ENCODE measurements at places on chromosomes 16 and 17.

DNA sequence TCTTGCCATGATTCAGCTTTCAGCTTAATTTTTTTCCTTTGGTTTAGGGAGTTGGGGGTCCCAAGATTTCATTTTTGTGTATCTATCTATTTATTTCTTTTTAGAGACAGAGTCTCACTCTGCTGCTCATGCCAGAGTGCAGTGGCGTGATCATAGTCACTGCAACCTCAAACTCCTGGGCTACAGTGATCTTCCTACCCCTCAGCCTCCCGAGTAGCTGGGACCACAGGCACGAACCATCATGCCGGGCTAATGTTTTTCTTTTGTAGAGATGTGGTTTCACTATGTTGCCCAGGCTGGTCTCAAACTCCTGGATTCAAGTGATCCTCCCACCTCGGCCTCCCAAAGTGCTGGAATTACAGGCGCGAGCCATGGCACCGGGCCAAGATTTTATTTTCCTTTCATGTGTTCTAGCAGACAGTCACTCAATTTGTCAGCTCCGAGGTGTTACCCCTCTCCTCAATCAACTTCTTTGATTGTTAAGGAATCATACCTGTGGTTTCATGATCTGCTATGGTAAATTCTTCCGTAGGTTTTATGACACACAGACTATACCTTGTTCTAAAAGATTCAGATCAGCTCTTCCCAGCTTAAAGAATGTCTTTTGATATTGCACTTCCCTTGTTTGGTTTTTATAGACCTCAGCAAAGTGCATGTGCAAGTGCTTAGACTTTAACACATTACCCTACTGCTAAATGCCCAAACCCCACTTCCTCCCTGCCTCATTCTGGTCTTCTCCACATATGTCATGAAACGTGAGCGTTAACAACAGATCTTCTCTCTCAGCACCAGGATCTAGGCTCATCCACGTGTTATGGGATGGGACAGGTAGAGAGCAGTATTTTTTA is 13.0 kb downstream of the UNC45B start:
- no peak for DNase-seq

DNA sequence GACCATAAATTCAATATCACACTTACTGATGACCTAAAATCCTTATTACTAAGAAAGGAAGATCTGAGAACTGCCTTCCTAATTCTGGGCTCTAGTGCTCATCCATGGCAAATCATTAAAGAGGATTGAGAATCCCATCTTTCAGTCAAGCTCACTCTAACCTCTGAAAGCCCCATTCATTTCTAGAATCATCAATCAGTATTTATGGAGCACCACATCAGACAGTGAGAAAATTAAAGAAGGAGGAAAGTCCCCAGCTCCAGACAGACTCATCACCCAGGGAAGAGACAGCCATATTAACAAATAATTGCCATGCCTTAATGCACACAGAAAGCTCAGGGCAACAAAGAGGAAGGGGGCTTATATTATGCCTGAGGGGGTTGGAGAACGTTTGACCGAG is 256.1 kb upstream of the SOX9 start:
- DNase-seq: no peak

- no peak for DNase-seq
Observed at GRCh38 chr17:39757931-39758873, 20.5 kb downstream of the GRB7 start.

- no peak for DNase-seq
Observed at GRCh38 chr16:78925083-78925767, 675.3 kb downstream of the MAF start.

- DNase-seq: no peak
Observed at GRCh38 chr17:49524473-49525359, 29.6 kb downstream of the NGFR start.

DNA sequence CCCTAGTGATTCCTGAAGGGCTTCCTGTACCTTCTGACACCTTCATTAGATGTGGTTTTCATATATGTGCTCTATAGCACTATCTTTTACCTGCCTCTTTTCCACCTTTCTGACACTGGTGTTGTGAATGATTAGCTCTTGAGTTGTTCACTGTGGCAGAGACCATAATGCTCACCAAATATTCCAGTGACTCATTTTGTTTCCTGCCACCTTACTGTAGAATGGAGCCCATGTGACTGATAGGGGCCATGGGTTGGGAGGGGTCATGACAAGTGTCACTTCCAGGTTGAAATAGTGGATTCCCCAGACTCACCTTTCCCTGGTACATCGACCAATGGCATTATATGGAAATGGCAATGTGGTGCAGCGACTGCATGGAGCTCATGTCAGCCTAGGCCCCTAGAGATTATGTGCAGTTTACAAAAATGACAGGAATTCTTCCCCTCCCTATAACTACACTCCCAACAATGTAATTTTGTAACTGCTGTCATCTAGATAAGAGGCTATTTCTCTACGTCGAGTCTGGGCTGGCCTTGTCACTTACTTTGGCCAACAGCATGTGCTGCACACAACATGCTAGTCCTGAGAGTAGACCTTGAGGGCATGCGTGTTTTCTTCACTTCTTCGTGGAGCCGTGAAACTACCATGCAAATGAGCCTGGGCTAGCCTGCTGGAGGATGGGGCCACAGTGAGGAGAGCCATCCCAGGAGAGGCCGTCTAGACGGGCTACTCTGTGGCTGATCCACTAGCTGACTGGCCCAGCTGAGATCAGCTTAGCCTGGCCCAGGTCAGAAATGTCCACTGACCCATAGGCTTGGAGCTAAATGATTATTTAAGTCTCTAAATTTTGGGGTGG is 409.5 kb downstream of the CA10 start:
- DNase-seq: no peak

DNA sequence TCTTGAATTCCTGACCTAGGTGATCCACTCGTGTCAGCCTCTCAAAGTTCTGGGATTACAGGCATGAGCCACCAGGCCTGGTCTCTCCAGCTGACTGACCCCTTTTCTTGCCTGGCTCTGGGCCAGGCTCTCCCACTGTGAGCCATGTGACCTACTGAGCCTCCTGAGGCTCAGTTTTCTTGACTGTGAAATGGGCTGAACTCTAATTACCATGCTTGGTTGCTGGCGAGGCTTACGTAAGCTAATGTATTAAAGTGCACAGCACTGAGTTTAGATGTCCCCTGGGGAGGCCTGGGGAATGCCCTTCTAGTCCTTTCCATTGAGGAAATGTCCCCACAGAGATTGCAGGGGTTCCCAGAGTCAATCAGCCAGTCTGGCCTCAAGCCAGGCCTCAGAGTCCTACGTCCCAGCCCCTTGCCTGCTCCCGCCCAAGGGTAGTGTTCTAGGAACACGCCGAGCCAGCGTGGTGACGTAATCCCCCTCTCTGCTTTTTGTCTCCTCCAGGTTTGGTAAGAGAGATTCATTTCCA is 45.8 kb upstream of the LGALS9 start:
- no peak for DNase-seq

DNA sequence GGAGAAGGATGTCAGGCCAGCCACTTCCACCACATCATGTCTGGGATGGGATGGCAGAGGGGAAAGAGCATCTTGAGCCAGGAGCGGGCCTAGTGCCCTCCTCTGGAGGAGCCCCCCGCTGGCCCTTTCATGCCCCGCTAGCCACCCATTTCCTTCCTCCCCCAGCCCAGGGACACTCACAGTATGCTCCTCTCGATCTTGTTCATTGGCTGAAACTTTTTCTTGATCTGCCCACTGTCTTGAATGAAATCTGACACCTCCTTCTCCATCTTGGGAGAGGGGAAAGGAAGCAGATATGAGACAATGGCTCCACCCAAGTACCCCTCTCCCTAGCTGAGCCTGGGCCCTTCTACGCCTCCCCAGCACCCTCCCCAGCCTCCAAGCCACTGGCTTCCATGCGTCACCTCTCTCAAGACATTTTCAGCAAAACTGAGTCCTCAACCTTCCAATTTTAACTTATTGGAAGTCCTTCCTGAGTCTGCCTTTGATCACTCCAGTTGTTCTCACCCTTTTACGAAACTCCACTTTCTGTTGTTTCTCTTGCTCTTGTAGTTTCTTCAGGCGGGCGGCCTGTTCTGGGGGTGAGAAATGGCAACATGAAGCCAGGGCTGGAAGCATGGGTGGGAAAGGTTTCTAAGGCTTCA is 7.2 kb downstream of the SPAG7 start:
- DNase-seq: no peak

DNA sequence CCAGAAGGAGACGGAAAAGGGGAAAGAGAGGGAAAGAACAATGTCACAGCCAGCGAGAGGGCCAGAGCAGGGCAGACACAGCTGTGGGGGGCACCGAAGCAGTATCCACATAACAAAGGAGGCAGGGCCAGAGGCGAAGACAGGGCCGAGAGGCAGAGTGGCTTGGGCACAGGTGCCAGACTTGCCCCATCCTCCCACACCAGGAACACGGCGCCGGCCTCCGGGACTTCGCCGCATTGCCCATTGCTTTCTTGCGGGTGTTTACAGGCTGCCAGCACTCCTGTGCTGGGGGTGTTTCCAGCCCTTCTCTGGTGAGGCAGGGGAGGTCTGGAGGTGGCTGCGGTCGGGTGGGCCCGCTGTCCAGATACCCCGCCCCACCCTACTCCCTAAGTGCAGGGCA is 78.0 kb downstream of the ENGASE start:
- no peak for DNase-seq

DNA sequence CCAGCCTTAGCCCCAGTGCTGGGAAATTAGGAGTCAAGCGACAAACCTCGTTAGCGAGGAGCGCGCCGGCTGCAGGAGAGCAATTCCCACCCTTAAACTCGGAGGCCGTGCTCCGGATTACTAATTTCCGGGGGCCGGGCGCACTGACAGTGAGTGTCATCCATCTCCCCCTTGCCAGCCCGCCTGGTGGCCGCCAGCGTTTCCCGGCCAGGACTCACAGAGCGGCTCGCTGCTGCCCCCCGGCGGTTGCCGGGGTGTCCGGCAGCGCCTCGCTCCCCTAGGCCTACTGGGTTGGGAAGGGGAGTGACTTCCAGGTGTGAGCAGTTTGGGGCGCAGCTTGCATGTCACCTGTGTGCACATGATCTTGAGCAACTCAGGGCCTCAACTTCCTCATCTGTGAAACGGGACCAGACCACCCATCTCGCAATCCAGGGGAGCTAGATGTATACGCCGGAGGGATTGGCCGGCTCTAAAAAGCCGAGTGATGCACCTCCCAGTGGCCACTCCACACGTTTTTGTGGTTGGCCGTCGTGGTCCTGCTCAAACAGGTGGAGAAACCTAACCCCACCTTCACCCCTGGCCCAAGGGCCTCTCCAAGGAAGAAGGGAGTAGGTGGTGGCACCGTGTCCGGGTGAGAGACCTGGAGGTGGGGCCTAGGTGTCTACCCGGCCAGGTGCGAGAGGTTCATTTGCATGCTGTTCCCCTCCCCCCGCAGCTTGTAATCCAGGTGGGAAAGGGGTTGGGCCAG is 2.5 kb upstream of the GSE1 start:
- peak; percentile 80 for DNase-seq

GRCh38 chr16:3580251-3580651 is 3.0 kb upstream of the NLRC3 start:
- no peak for DNase-seq

- no peak for DNase-seq
Observed at GRCh38 chr16:31664683-31665482, 137.2 kb downstream of the AHSP start.

DNA sequence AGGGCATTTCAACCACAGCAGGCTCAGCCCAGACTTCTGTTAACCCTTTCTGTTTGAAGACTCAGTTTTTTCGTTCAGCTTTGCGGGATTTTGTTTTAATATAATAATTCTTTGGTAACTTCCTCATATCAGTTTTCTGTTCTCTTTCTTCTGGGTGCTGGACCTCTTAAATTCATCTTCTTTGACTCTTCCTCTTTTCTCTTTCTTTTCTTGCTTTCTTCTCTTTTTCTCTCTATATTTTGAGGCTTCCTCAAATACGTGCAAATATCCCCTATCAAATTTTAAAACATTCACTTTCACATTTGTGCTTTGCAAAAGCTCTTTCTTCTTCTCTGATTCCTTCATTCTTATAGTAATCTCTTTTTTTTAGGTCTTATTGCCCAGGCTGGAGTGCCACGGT is 136.3 kb downstream of the HS3ST3B1 start:
- no peak for DNase-seq

DNA sequence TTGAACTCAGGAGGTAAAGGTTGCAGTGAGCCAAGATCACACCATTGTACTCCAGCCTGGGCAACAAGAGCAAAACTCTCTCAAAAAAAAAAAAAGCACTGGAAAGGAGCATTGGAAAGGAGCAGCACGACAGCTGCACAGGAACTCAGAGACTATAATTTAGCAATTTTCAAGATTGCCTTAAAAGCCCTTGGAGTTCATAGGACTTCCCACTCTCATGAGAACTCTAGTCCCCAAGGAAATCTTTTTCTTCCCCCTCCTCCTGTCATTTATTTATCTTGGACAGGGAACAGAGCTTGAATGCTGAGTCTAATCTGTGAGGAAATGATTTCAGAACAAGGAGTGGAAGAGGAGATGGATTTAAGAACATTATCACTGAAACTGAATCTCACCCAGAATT is 69.0 kb downstream of the PLXDC1 start:
- DNase-seq: no peak

- no peak for DNase-seq
Observed at GRCh38 chr17:44785921-44786320, 27.1 kb downstream of the ADAM11 start.

- DNase-seq: no peak
Observed at GRCh38 chr17:14986127-14986526, 279.0 kb downstream of the PMP22 start.

GRCh38 chr17:10032118-10032852 is 127.2 kb upstream of the RCVRN start:
- no peak for DNase-seq

DNA sequence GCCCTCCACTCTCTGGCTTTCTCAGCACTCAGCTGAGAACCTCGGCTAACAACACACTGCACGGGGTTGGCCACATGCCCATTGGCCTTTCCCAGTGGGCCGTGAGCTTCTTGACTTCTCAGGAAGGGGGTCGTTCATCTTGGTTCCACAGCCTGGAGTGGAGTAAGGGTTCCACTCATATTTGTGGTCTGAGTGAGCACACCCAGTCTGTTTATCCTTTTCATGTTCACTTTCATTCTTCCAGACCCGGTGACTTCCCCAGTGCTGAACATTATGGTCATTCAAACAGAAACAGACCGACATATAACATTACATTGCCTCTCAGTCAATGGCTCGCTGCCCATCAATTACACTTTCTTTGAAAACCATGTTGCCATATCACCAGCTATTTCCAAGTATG is 8.2 kb downstream of the MILR1 start:
- no peak for DNase-seq

DNA sequence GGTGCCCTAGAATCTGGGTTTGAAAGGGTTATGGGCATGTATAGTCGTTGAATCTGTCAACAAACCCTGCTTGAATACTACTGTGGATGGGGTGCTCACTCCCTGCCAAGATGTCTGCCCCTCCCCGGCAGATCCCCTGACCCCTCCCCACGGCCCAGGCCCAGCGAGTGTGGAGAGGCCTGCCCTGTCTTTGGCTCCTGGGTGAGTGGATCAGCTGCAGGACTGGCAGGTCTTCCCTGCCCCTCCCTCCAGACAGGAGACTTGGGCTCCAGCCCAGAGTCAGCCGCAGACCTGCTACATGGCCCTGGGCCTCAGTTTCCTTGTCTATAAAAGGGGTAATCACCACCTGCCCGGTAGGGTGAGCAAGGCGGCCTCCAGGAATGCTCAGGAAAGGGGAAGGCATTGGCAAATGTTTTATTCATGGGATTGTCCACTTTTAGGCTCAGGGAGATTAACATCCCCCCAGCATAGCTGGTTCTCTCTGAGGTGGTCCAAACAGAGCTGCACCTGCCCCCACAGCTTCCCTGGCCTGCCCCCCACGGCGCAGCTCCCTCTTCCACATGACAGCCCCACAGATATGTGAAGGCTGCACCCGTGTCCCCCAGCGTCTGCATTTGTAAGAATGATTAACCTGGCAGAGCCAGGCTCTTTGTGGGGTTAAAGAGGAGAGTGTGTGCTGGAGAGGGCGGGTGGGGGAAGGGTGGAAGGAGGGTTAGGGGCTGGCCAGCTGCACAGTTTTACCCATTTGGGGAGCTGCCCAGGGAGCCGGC is 18.5 kb upstream of the SPNS2 start:
- no peak for DNase-seq
